ENCODE measurements at places on chromosomes 1 and 21.

GRCh38 chr1:176778056-176778455, 315.1 kb downstream of the PAPPA2 start:
- DNase-seq, result no peak

DNA sequence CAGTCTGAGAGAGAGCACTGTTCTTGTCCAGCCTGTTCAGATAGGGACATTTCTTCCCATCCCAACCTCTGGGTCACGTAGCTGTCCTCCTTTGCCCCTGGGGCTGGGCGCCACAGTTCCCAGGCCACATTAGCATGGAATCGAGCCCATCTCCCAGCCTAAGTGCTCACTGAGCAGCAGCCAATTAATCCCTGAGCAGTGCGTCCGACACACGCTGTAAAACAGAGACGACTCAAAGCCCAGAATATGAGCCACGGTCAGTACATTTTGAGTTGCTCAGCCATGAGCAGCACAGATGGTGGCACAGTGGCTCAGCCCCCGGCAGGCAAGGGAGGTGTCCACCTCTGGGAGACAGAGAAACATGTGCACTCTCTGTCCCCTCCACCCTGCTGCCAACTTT, 267.4 kb downstream of the NPHP4 start:
- DNase-seq, result no peak

DNA sequence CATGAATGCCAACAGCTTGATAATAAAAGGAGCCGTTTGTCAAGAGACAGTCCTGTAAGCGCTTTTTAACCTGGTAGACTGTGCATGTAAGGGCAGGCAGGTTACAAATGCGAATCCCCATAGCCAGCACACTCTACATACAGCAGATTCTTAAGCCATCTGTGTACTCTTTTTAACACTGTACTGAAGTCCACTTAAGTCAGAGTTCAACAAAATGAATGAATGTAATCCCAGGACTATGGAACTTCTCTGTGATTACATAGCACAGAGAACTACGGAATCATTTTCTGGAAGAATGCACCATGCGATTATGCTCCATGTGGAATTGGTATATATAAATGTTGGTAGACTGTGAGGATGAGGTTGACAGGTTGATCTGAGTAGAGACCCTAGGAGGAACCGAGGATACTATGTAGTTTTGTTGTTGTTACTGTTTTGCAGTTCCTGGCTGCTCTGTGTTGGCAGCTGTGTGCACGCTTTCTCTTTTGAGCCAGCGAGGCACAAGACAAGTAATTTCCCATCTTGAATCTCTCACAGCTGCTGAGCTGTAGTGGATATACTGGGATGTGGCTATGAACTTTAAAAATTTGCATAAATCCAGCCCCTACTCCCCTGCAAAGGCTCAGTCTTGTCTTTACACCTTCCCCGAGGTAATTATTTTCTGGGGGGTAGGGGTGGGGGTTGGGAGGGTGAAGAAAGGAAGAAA, 21.9 kb downstream of the LRRC8D start:
- no peak for DNase-seq

DNA sequence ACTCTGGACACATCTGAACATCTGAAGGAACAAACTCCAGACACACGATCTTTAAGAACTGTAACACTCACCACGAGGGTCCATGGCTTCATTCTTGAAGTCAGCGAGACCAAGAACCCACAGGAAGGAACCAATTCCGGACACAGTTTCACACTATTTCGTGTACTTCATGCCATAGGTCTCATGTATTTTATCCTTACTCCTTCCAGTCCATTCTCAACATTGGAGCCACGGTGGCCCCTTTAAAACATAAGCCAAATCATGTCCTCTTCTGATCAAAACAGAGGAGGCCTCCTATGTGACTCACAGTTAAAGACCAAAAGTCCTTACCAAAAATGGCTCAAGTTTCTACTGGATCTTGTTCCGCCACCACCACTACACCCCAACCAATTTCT, 29.8 kb upstream of the RCOR3 start:
- DNase-seq, result no peak

- DNase-seq, result no peak
Observed at GRCh38 chr1:180923887-180924286, 11.2 kb downstream of the KIAA1614 start.

DNA sequence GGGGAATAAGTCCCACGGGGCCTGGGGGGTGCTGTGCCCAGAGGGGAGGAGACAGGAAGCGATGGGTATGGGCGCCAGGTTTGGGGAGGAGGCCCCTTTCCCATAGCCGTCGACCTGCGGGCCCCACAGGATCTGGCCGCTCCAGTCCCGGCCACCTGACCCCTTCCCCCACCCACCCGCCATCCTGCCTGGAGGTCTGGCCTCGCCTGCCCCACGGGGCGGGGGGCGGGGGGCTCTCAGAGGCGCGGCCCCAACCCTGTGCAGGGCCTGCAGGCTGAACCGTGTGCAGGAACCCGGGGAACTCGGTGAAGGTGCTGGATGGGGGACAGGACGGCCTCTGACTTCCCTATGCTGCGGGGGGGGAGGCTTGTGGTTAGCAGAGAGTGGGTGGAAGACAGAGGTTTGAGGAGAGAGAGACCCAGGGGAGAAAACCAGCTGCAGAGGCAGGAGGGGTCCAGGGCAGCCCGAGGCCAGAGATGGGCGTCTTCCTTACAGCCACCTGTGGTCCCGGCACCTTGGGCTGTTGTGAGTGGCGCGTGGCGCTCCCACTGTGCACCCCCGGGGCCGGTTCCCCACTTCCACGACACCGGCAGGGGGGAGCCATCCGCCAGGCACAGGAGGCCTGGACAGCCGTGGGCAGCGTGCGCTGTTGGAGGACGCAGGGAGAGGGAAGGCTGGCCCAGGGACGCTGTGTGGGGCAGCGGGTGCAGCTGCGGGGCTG, 2.5 kb upstream of the TNFRSF18 start:
- no peak for DNase-seq

DNA sequence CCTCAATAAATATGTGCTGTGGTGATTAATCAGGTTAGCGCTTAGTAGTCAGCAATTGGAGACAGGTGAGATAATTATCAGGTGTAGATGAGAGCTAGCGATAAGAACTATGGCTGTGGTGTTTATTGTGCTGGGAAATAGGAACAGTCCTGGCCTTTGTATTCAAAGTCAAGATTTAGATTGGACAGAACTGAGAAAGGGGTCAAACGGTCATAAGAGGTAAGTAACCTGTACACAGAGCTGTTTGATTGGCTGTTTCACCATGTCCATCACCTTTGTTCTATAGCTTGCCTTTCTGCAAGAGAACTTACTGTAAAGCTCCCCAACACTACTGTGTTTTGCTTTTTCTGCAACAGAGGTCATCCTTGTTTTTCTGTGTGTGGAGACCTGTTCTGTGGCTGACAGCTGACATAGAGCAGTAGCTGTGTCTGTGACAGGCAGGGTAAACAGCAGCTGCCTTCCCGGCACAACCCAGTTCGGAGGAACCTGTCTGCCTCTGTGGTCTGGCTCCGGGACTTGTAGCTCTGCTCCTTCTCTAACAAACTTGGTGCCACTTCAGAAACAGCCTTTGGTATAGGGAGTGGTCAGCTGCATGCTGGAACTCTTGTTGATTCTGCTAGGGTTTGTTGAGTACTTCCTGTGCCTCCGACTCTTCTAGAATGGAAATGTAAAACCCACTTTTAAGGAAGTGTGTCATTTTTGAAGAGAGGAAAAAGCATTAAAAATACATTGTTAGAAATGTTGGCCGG, 21.1 kb upstream of the CDC42 start:
- no peak for DNase-seq

- no peak for DNase-seq
Observed at GRCh38 chr1:63746129-63746864, 27.5 kb upstream of the ROR1 start.

All from stimulated activated CD8-positive, alpha-beta memory T cell treated with anti-CD3 and anti-CD28 coated beads, Interleukin-15, amount 100 ng/mL, for 24 hours (primary cell).